A172 (cell line): ENCODE measurements at places on chromosomes 5 and 9.
A peak's percentile ranks its signal among the peaks of the same experiment; 100 is the strongest.

DNA sequence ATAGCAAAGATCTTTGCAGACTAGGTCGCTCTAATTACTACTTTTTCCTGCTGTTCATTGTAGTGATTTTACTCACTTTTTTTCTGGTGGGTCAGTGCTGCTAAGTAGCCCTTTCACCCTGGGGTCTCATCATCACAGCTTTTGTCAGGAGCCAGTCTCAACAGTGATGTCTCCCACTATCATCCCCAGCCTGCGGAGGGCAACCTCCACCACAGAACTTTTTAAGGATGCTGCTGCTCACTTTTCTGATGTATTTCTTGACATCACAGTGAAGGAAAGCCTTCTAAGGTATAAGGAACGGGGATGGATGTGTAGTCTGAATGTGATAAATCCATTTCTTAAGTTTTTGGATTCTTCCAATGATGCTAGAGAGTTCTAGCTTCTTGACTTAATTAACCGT is 242.5 kb upstream of the RIOK2 start:
- DNase-seq: no peak

- DNase-seq: no peak
Measured at GRCh38 chr5:101292199-101292598, 389.1 kb upstream of the ST8SIA4 start.

- no peak for DNase-seq
Measured at GRCh38 chr9:70392189-70392588, 22.3 kb downstream of the KLF9 start.

- DNase-seq: no peak
Measured at GRCh38 chr5:172059661-172060100, 53.2 kb upstream of the FBXW11 start.

DNA sequence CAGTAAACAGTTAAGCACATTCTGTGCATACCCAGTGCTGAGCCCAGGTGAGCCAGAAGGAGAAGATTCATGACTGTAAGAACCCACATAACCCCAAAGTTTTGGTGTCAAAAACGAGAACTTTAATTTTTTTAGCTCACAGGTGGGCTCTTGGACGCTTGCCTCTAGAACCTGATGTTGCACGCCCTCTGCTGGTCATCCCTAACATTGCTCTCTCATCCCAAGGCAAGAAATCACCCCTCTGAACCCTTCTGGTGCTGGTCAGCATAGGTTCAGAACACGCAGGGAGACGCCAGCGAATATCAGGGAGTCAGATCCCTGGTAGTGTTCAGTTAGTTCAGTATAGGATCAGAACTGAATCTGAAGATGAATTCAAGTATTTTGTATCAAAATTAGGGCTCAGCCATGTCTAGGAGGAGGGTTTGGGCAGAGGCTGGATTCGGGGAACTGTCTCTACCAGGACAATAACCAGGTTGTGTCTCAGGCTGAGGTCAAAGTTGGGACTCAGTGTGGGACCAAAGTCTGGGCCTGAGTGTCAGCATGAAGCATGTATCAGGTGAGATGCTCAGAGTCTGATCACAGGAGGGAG is 4.1 kb upstream of the DNAJB5 start:
- peak; percentile 47 for DNase-seq

DNA sequence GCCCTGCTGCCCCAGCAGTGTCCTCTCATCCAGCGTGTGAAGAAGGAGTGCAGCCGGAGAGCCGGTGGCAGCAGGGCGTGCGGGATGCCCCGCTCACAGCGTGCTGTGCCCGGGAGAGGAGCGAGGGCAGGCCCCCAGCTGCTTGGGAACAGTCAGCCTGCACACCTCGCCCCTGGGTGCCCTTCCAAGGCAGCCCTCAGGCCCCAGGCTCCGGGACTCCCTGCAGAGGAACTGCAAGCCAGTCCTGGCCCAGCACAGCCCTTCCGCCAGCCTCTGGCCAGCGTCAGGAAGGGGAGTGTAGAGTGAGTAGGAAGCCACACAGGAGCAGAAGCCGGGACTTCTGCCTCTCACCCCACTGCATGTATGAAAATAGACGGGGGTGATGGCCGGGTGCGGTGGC is 43.5 kb downstream of the ADAMTS2 start:
- DNase-seq: no peak

DNA sequence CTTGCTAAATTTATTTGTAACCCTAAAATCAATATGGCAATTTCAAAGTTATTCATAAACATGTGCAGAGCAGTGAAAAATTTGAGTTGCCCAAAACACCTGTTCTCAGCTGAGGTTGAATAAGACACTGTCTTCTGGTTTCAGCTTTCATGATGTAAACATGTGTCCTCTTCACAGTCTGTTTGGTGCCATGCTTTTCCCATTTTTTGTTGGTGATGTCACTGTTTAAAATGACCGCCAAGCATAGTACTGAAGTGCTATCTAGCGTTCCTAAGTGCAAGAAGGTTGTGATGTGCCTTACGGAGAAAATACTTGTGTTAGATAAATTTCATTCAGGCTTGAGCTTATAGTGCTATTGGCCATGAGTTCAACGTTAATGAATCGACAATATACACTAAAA is 580.8 kb downstream of the ACTL7B start:
- DNase-seq: no peak

GRCh38 chr5:178383919-178384815 is 151.6 kb upstream of the PHYKPL start:
- DNase-seq: no peak

DNA sequence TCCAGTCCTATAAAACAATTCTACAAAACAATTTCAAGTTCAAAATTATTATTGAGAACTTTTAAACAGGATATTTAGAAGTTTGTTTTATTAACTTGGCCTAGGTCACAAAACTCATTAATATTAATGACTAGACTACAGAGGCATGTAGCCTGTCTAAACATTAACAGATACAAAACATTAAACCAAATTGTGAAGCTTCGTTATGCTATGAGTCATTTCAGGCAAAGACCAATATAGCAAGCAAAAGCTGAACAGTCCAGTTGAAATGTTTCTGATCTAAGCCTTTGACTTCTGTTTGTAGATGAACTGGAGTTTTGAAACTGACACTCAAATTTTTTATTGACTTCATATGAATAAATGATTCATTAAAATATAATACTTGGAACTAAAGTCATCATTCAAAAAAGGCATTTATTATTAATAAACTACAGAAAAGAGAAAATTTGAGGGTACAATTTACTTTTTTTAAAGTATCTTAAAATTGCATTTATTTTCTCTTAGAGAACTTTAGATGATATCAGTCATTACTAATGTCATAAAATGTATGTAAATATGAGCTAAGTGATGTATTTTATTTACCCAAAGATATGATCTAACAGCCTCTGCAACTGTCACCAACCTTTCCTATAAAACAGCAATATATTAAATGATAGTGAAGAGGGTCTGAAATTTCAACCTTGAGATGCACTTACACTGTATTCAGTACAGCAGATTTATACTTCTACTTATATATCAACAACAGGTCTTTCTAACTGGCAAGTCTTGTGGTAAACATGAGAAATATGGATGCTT is 188.8 kb downstream of the COMMD10 start:
- DNase-seq: no peak

DNA sequence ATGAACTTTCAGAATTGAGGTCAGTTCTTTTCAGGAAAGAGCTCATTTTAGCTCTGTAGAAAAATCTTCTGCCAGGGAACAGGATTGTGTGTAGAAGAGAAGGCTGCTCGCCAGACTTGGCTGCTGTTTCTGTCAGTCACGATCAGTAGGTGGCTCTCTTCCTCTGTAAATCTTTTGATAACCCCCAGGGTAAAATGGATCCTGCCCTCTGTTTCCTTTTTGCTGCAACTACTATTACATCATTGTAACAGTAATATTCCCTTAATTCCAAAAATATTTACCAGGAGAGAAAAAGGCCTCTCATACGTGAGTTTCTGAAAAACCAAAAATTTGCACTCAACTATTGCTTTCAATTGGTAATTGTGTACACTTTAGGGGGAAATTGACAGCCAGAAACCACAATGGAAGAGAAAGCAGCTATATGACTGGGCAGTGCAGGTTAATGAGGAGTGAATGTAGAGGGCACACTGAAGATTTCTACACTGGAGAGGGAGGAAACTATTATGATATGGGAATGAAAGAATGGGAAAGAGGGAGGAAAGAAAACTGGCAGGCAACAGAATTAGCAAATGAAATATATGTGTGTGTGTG is 12.3 kb downstream of the IFNA21 start:
- DNase-seq: peak; percentile 36

- no peak for DNase-seq
Measured at GRCh38 chr9:127181315-127181580, 58.8 kb upstream of the ANGPTL2 start.

- peak; percentile 17 for DNase-seq
Measured at GRCh38 chr5:108924457-108924961, 176.8 kb downstream of the FER start.

- peak; percentile 69 for DNase-seq
Measured at GRCh38 chr9:98790134-98790841, 6.1 kb downstream of the ANKS6 start.

DNA sequence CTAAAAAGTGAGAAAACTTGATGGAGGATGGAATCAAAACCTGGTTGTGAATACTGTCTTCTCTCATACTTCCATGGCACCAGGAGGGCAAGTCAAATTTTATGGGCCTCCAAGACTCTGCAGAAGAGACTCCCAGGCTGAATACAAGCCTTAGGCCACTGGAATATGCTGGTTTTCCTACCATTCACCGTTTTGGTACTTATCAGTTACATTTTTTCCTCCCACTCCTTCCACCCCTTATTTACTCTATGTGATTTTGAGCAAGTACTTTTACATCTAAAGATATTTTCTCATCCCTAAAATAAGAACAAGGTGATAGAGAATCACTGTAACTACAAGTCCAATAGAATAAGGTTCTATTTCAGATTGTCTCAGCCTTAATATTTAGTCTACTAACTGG is 8.0 kb upstream of the LIX1 start:
- DNase-seq: no peak

- peak; percentile 47 for DNase-seq
Measured at GRCh38 chr9:112174222-112174964, 704 bp downstream of the SUSD1 start.

GRCh38 chr5:39197556-39197955 is 21.8 kb downstream of the FYB1 start:
- no peak for DNase-seq

DNA sequence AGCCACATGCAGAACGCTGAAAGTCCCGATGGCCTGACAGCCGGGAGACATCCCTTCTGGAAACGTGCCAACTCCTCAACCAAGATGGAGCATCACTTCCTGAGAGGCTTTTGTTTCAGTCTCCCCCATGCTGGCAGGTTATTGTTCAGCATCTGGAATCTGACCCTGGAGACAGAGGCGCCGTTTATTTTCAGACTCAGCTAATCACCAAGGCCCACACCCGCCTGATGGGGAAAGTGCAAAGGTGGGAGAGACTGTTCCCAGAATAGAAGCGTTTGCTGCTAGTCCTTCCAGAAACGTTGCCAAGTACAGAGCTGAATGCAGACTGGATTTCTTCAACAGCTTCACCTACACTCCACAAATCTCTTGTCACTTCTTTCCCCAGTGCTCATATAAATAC is 41.8 kb upstream of the S1PR3 start:
- DNase-seq: peak; percentile 59

- DNase-seq: no peak
Measured at GRCh38 chr5:161261668-161262323, 284.7 kb downstream of the GABRB2 start.

GRCh38 chr9:95666785-95667155 is 150.0 kb upstream of the PTCH1 start:
- DNase-seq: no peak

GRCh38 chr5:157613385-157614245 is 38.0 kb upstream of the ADAM19 start:
- no peak for DNase-seq

DNA sequence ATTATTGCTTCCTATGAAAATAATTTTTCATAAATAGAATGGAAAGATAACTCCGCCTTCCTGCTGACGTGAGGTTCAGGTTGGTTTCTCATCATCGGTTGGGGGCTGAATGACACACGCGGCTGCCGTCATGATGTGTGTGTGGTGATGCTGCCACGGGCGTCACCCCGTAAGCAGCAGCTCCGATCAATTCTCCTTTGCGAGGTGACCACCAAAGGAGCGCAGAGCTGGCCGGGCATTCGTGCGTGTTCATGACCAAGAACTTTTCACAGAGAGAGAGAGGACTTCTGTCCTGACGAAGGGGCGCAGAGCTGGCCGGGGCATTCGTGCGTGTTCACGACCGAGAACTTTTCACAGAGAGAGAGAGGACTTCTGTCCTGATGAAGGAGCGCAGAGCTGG is 30.3 kb downstream of the SURF6 start:
- no peak for DNase-seq

DNA sequence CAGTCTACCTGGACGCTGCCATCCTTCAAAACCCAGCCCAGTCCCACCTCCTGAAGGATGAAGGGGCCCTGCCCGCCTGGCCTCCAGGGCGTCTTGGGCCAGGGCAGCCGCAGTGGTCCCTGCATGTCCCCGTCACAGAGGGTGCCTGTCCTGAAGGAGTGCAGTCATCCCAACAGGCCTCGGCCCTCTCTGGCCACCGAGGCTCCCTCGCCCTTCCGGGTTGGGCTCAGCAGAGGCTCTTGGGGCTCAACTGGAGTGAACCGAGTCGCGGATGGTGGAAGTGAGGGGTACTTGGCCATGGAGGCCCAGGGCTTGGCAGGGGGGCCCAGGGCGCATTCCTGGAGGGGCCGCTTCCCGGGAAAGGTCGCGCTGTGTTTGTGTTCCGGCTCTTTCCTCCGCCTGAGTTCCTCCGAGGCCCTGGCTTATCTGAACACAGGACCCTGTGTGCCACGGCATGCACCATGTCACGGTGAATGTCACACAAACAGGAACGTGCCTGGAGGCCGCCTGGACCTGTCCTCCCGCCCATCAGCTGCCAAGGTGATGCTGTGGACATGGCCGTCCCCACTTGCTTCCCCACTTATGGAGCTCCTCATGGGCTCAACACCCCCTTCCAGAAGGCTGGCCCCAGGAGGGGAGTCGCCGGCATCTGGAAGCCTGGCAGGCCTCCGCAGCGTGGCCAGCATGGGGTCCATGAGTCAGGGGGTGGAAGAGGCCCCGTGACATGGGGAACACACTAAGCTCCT is 25.7 kb upstream of the OBP2B start:
- no peak for DNase-seq

- DNase-seq: no peak
Measured at GRCh38 chr5:111775224-111775623, 18.2 kb upstream of the NREP start.

DNA sequence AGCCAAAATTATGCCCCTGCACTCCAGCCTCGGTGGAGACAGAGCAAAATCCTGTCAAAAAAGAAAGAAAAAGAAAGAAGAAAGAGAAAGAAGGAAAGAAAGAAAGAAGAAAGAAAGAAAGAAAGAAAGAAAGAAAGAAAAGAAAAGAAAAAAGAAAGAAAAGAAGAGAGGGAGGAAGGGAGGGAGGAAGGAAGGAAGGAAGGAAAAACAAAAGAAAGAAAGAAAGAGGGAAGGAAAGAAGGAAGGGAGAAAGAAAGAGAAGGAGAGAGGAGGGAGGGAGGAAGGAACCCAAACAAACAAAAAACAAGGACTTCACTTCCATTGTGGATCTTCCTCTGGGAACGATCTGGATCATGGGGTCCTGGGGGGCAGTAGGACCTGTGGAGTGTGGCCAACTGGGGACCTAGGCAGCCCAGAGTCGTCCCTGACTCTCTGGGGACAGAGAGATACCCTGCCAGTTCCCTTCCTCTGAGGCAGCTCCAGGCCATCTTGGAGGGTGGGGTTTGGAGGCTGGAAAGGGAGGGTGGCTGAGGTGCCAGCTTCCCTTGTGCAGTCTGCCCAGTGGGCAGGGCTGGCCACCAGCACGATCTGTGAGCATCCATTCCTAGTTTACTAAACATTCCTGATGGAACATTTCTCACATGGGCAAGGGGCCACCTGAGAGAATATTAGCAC is 216.8 kb downstream of the PAX5 start:
- no peak for DNase-seq

GRCh38 chr5:38563624-38564023 is 7.2 kb upstream of the LIFR start:
- DNase-seq: no peak
